Neural crest cell (in vitro differentiated cells): ENCODE measurements at places on chromosomes 13 and 19. TPM values are rescaled to one million over a fixed set of nuclear protein-coding genes. Genes with fewer than 3 reads are reported as not detected.

DNA sequence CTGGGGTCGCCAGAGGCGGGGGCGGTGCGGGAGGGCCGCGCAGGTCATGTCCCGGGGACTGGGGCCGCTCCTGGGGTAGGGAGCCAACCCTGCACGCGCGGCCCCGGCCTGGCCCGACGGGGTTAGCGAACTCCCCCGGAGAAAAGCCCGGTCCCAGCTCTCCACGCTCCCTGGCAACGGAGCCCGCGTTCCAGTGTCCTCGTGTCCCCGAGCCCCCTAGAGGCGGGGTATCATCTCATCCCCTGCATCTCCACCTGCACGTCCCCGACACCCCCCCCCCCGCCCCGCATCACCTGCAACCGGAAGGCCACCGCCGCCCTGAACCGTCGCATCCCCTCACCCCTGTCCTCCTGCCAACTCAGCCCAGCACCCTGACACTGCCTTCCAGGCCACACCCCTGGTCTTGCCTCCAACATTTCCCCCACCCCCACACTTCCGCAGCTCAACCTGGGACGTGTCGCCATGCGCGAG is 2.7 kb downstream of the WDR88 start:
- no peak overlapping the region for H3K27ac ChIP-seq
- H3K36me3 ChIP-seq: no peaks in the 10 kb centered on the region
- no peak overlapping the region for H3K4me3 ChIP-seq
- H3K27me3 ChIP-seq: peaks cover 10% of the 10 kb centered on the region
- H3K4me1 ChIP-seq: peaks cover 2% of the 10 kb centered on the region

LHB gene
- total RNA-seq: not detected in 2 replicates

GAPDHS gene
- not detected in 2 replicates for total RNA-seq

GRCh38 chr19:5801796-5802619 is 2.9 kb upstream of the NRTN start:
- peaks cover 39% of the 10 kb centered on the region for H3K27me3 ChIP-seq
- H3K4me3 ChIP-seq: peak overlapping the region; percentile 51
- H3K27ac ChIP-seq: no peak overlapping the region
- H3K4me1 ChIP-seq: peaks cover 35% of the 10 kb centered on the region
- H3K36me3 ChIP-seq: no peaks in the 10 kb centered on the region
- peak; percentile 60 for DNase-seq

DNA sequence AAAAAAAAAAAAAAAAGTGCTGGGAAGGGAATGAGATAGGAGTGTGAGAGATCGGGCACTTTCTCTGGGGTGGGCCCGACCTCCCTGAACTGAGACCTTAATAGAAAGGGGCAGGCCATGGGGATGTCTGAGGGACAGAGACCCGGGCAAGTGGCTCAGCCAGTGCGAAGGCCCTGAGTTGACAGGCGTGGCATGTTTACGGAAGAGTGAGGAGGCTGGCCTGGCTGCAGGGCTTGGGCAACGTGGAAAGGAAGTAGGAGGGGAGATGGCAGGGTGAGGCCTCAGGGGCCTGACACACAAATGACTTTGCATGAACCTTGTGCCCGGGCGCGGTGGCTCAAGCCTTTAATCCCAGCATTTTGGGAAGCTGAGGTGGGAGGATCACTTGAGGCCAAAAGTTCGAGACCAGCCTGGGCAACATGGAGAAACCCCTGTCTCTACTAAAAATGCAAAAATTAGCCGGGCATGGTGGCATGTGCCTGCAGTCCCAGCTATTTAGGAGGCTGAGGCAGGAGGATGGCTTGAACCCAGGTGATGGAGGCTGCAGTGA is 13.9 kb downstream of the FCHO1 start:
- H3K36me3 ChIP-seq: no peaks in the 10 kb centered on the region
- DNase-seq: no peak

DNA sequence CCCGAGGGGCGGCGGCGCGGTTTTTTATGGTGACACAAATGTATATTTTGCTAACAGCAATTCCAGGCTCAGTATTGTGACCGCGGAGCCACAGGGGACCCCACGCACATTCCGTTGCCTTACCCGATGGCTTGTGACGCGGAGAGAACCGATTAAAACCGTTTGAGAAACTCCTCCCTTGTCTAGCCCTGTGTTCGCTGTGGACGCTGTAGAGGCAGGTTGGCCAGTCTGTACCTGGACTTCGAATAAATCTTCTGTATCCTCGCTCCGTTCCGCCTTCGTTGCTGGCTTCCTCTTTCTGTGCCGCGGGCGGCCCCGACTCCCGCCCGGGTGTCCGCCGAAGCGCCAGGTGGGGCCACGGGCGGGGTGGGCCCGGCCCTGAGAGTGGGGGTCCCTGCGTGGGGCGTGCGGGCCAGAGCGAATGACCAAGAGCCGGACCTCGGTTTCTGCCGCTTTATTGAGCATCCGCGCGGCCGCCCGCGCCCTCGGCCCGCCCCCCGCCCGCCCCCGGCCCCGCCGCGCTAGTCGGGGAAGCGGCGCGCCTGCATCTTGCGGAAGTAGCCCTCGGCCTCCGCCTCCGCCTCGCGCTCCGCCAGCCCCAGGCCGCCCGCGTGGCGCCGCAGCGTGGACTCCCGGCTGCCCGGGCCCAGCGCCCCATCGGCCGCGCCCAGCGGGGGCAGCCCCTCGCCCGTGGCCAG is 9.6 kb downstream of the PLPPR3 start:
- peaks cover 20% of the 10 kb centered on the region for H3K27me3 ChIP-seq
- H3K27ac ChIP-seq: no peak overlapping the region
- no peak for DNase-seq
- H3K4me1 ChIP-seq: peaks cover 7% of the 10 kb centered on the region
